ENCODE measurements at places on chromosomes 3 and 15.
A peak's percentile ranks its signal among the peaks of the same experiment; 100 is the strongest.

DNA sequence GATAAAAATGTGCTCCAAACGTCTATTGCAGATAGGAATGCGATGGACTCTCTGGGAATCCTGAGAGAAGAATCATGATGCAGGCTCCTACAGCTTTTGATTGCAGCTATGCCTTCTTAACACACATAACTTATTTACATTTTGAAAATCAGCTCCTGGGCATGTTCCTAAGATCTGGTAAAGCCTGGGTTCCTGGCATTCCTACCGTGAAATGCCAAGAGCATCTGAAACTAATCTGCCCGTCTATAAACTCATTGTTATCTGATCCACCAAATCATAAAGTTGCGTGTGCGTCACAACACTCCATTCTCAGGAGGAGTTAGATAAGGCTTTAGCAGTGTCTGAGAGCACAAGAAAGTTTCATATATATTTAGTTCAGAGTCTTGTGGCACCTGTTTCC lies 79.0 kb upstream of the VGLL3 start:
- DNase-seq = no peak

- DNase-seq = peak; percentile 69
These were observed 202.0 kb downstream of the AKAP13 start for GRCh38 chr15:85582131-85583079.

GRCh38 chr3:19749448-19750017 lies 184.5 kb downstream of the EFHB start:
- DNase-seq = no peak

DNA sequence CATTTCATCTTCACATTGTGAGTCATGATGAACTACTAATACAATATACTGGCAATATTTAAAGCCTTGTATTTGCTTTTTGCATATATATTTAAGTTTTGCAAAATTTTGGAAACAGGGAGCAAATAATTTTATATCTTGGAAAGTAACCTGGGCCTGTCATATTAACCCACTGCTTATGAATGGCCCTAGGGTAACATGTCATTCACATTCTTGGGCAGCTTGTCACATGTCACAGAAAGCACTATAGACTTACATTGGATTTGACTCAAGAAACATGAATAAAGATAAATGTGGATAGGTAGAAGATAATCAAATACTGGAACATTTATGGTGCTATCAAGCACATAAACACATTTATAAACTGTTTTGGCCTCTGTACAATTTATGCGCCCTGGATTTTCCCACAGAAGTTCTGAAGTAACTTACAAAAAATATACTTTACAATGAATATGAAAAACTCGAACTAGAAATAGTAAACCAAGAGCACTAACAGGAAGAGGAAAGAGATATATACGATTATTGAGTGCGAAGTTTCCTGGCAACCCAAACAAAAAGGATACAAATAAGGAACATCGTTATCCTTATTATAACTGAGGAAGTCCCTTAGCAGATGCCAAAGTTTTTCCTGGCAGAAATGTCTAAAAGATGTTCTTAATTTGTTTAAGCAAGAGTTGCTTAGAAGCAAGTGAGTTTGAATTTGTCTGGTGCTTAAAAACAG lies 257.2 kb downstream of the RBMS3 start:
- DNase-seq = no peak

- DNase-seq = no peak
These were observed 47.3 kb downstream of the PTPRG start for GRCh38 chr3:61608711-61609110.

DNA sequence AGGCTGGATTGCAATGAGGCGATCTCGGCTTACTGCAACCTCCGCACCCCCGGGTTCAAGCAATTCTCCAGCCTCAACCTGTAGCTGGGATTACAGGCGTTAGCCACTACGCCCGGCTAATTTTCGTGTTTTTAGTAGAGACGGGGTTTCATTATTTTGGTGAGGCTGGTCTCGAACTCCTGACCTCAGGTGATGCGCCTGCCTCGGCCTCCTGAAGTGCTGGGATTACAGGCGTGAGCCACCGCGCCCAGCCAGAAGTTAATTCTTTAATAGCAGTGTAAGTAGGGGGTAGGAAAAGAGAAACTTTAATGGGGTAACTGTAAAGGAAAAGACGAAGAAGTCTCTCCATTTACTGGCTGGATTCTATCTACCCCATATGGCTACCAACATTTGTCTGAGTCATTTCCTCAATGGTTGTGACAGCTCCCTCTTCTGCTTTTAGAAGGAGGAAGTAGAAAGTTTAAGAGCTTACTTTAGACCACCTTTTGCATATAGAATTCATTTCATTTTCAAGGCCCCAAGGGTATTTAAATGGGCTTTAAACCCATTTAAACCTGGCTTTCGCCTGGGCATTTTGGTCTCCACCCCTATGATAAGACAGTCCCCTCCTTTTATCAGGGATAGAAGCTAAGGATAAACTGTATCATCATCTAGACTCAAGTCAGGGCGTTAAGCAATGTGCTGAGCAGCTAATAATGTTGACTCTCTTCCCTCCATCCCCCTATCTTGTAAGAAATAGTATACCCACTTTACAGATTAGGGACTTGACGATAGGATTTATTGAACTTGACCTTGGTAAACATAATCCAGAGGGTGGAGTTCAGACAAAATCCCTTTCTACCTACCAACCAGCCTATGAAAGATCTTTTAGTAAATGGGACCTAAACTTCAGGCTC lies 1.1 kb upstream of the CDV3 start:
- no peak for DNase-seq

DNA sequence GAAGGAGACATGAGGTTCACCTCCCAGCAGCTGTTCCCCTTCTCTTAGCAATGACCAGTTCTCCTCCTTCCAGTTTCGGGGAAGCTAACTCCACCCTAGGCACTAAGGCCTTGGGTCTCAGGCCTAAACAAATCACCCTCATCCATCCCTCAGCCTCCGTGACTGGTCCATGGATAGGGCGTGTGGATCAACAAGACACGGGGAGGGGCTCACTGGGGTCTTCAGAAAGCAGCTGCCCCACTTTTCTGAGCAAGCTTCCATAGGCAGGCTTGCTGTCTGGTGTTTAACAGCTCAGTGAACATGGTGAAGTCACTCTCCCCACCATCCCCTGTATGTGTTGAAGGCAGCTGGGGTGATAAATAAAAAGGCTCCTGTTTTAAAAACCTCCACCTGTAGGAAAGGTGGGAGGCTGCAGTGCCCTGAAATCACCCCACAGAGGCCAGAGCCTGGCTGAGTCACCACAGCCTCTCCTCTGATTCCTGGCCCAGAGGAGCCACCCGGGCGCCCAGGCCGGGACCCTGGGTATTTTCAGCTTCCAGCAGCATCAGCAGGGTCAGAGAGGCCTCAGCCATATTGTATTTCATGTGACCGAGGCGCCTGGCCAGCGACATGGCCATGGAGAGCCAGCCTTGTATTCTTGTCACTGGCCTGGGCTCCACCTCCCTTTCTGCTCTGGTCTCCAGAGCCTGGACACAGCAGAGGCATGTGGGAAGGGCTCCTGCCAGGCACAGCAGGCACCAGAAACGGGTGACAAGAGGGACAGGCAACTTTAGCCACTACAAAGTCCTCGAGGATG lies 60.3 kb upstream of the HERC1 start:
- no peak for DNase-seq

GRCh38 chr3:167839460-167840134 lies 104.1 kb downstream of the SERPINI1 start:
- DNase-seq = no peak

DNA sequence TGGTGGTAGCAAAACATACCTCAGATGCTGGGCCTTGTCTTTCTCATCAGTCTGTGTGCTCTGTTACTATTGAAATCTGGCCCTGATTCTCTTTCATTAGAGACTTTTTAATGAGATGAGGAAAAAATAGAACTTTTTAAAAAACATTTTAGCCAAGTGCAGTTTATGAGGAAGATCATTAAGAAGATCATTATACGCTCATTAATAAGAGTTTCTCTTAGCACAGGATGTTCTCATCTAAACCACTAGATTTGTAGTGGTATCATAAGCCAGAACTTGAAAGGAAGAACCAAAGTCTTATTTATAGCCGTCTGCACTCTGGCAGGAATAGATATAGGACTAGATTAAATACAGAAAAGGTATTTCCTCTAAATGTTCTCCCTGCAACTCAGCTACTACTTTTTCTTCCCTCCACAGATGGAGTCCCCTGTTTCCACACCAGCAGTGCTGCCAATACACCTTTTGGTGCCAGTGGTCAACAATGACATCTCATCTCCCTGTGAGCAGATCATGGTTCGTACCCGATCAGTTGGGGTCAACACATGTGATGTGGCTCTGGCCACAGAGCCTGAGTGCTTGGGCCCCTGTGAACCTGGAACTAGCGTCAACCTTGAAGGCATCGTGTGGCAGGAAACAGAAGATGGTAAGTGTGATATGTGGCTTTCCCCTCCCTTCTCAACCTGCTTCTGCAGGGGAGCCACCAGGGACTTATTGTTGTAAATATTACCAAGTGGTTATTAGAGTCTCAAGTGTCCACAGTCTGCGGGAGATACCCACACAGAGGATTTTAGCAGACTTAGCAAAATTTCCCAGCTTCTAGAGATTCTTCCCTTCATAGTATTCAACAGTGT lies 152.8 kb downstream of the RBPMS2 start:
- DNase-seq = no peak

- DNase-seq = no peak
These were observed 20.0 kb upstream of the CMTM7 start for GRCh38 chr3:32371461-32372212.

DNA sequence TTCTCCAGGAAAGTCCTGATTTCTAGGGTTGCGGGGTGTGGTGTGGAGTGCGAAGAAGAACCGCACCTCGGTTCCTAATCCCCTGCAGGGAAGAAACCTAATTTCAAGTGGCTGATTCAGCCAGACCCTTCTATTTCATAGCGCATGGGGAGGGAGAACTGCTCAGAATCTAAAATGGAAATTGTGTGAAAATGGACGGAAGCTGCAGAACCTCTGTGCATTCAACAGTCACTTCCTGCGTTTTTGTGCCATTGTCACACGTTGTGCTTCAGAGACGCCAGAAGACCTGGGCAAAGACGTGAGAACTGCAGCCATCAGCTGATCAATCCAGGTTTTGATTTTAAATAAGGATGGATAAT lies 1.2 kb downstream of the SIDT1 start:
- DNase-seq = no peak

DNA sequence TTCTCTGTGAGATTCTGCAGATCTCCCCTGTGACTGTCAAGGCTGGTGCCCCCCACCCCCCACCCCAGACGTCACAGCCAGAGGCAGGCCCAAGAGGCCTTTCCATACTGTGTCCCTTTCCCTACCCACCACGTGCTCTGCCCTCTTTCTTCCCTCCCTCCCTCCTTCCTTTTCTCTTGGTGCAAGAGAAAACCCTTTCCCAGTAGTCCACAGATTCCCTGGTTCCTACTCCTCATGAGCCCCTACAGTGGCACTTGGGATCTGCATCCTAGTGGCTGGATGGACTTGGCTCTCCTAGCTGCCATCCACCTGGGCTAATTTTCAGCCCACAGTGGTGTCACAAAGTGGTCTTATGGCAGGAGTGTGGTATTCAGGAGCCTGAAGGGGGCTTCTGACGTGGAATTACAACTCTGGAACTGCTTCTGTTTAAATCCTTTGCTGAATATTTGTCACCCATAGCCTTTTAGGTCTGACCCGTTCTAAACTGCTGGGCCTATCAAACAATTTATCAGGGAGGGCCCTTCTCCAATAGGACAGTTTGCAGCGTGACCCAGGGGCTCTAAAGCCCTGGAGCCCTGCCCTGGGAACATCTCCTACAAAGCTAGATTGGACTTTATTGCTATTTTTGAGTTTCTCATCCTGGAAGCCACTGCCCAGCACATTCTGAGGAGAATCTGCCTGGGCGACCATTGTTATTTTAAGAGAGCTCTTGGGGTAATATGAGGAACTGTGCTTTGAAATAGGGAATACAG lies 35.3 kb downstream of the KLF13 start:
- DNase-seq = peak; percentile 58

DNA sequence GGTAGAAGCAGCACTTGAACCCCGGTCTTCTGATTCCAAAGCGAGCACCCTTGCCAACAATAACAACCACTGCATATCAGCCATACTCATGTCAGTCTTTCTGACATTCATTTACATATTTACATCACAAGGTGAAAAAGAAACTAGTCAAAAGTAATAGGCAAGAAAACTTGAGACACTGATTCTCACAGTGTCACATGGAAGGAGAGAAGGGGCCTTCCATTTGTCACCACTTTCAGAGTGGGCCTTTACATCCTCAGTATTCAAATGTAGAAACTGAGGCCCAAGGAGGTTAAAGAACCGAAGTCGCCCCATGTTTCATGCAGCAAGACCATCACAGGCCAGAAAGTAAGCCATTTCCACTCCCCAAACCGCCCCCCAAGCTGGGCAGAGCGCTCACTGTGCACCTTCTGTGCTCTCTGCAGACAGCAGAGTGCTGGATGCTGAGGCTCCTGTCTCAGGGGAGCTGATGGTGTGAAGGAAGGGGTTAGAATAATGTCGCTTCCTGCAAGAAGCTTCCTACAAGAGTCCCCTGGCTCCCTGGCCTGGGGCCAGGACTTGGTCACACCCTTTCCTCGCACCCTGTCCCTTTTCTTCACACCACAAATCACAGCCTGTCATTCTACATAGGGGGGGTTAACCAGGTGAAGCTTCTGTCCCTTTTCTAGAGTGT lies 260.1 kb downstream of the UACA start:
- DNase-seq = no peak

GRCh38 chr3:122085673-122086072 lies 30.5 kb downstream of the CD86 start:
- no peak for DNase-seq

DNA sequence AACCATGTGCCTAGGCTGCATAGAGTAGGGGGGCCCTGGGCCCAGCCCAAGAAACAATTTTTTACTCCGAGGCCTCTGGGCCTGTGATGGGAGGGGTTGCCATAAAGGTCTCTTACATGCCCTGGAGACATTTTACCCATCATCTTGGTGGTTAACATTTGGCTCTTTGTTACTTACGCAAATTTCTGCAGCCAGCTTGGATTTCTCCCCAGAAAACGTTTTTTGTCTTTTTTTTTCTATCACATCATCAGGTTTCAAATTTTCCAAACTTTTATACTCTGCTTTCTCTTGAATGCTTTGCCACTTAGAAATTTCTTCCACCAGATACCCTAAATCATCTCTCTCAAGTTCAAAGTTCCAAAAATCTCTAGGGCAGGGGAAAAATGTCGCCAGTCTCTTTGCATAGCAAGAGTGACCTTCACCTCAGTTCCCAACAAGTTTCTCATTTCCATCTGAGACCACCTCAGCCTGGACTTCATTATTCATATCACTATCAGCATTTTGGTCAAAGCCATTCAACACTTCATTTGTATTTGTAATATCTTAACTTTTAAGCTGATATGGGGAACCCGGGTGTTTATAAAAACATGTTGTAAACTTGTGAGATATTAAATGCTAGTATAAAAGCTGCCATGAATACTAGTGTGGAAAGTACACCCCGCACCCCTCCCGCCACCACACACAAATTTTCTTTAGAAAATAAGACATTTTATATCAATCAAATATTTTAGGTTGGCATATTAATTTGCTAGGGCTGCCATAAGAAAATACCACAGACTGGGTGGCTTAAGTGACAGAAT lies 56.0 kb upstream of the PLSCR4 start:
- DNase-seq = no peak

Data from KG1 (cell line).